ENCODE measurements at places on chromosomes 13 and 19. TPM values are rescaled to one million over a fixed set of nuclear protein-coding genes. Genes with fewer than 3 reads are reported as not detected.

Gene RNF225
- 3.2 TPM for total RNA-seq

Gene SMAD9
- total RNA-seq, result not detected

Gene TMEM145
- 1.6 TPM for total RNA-seq

Gene ADAMTS10
- 11.3 TPM for total RNA-seq

Gene AP1M2
- not detected for total RNA-seq

Gene MBD3L2
- total RNA-seq, result not detected

Gene MAST1
- not detected for total RNA-seq

GRCh38 chr13:97280478-97280877 lies 58.3 kb downstream of the MBNL2 start:
- DNase-seq, result no peak
- no peak overlapping the region for H3K4me3 ChIP-seq
- peaks cover 13% of the 10 kb centered on the region for H3K36me3 ChIP-seq
- H3K4me1 ChIP-seq, result peaks cover 36% of the 10 kb centered on the region
- no peak overlapping the region for H3K27ac ChIP-seq
- no peaks in the 10 kb centered on the region for H3K27me3 ChIP-seq

DNA sequence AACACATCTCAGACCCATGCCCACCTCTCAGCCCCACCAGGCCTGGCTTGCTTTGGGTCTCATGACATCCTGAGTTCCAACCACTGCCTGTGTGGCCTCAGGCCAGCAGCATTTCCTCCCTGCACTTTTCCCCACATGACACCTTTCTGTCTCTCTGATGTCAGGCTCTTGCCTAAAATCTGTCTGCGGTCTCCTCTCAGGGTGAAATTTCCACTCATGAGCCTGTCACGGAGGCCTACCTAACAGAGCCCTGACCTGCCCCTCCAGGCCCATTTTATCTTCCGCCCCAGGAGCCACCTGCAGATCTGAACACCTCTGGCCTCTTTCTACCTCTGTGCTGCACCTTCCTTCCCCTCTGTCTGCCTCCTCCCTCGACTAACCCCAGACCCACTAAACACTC lies 93.5 kb downstream of the ZDHHC20 start:
- H3K27ac ChIP-seq, result peak overlapping the region; percentile 89
- H3K4me3 ChIP-seq, result peak overlapping the region; percentile 52
- no peaks in the 10 kb centered on the region for H3K36me3 ChIP-seq
- DNase-seq, result no peak
- H3K27me3 ChIP-seq, result no peaks in the 10 kb centered on the region

- H3K27me3 ChIP-seq, result peaks cover 29% of the 10 kb centered on the region
- H3K36me3 ChIP-seq, result no peaks in the 10 kb centered on the region
- peaks cover 13% of the 10 kb centered on the region for H3K4me1 ChIP-seq
- DNase-seq, result no peak
These were observed 4.4 kb upstream of the STARD13 start for GRCh38 chr13:33289966-33290365.

DNA sequence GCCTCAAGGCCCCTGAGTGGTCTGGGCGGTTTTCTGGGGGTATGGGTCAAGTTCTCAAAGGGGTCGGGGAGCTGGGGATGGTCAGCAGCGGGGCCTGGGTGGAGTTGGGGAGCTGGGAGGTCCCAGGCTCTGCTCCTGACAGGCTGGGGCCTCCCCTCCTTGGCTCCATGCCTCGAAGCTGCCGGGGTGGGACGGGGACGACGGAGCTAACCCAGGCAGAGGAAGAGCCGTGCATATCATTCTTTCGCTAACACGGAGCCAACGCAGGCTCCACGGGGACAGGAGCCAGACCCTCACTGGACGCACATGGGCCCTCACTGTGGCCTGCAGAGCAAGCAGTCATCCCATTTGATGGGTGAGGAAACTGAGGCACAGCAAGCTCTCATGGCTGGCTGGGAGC lies 25.8 kb upstream of the CACTIN start:
- H3K27me3 ChIP-seq, result no peaks in the 10 kb centered on the region
- no peaks in the 10 kb centered on the region for H3K4me1 ChIP-seq
- no peaks in the 10 kb centered on the region for H3K36me3 ChIP-seq
- no peak for DNase-seq
- H3K4me3 ChIP-seq, result no peak overlapping the region
- H3K27ac ChIP-seq, result no peak overlapping the region

GRCh38 chr13:29925457-29926097 lies 75.2 kb upstream of the UBL3 start:
- H3K27me3 ChIP-seq, result peaks cover 8% of the 10 kb centered on the region
- H3K27ac ChIP-seq, result no peak overlapping the region
- no peak for DNase-seq
- H3K36me3 ChIP-seq, result no peaks in the 10 kb centered on the region
- no peak overlapping the region for H3K4me3 ChIP-seq
- H3K4me1 ChIP-seq, result peaks cover 9% of the 10 kb centered on the region

DNA sequence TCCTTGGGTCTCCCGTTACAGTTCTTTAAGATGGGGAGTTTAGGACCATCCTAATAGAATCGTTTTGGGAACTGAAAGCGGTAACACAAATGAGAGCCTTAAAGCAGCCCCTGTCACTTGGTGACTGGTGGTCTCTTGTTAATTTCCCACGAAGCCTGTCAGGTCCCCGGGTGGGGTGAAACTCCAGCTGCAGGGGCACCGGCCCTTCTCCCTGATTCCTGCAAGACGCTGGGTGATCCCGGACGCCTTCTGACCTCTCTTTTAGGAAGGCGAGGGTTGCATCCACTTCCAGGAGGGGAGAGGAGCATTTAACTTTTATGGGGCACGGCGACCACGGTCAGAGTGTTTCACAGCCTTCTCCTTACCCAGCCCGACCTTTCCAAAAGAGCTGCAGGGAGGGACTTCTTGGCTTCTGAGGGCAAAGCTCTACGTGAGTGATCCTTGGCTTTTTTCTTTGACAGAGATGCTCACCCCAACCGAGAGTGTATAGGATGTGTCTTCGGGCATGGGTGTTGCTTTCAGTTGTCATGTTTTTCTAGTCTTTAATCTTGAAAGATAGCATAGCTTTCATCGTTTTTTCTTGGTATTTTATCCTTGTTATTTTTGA lies 688 bp downstream of the ZNF225 start:
- H3K27me3 ChIP-seq, result no peaks in the 10 kb centered on the region
- DNase-seq, result no peak
- H3K27ac ChIP-seq, result peak overlapping the region; percentile 93
- H3K36me3 ChIP-seq, result peaks cover 25% of the 10 kb centered on the region
- H3K4me1 ChIP-seq, result peaks cover 22% of the 10 kb centered on the region
